ENCODE measurements at places on chromosomes 6 and 20. TPM values are rescaled to one million over a fixed set of nuclear protein-coding genes. Genes with fewer than 3 reads are reported as not detected.

The OPN5 gene
- not detected for total RNA-seq

The CAP2 gene
- total RNA-seq: 15.7 TPM

The PNLDC1 gene
- 0.71 TPM for total RNA-seq

The ELOVL4 gene
- total RNA-seq: 1.6 TPM

The GHRH gene
- total RNA-seq: not detected

All from Calu3 (cell line).